ENCODE measurements at places on chromosomes 2 and 18.

GRCh38 chr2:224242561-224242960, 159.3 kb downstream of the FAM124B start:
- DNase-seq: no peak

DNA sequence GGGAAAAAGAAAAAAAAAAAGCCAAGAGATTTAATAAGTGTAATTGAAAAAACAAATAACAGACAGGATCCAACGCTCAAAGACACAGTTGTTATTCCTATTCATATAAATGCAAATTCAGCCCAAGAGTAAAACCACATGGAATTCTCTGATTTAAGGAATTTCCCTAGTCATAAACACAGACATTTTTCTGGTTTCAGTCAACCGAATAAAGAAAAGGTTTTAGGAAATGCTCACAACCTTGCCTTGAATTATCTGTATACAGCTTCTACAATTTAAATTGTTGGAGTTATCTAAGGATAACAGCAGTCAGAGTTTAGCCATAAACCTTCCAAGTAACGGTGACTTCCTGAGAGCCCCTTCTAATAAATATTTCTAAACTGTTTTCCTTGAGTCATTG, 122.7 kb downstream of the VWC2L start:
- no peak for DNase-seq

- no peak for DNase-seq
These were observed 68.9 kb upstream of the CAB39 start for GRCh38 chr2:230643576-230644291.

DNA sequence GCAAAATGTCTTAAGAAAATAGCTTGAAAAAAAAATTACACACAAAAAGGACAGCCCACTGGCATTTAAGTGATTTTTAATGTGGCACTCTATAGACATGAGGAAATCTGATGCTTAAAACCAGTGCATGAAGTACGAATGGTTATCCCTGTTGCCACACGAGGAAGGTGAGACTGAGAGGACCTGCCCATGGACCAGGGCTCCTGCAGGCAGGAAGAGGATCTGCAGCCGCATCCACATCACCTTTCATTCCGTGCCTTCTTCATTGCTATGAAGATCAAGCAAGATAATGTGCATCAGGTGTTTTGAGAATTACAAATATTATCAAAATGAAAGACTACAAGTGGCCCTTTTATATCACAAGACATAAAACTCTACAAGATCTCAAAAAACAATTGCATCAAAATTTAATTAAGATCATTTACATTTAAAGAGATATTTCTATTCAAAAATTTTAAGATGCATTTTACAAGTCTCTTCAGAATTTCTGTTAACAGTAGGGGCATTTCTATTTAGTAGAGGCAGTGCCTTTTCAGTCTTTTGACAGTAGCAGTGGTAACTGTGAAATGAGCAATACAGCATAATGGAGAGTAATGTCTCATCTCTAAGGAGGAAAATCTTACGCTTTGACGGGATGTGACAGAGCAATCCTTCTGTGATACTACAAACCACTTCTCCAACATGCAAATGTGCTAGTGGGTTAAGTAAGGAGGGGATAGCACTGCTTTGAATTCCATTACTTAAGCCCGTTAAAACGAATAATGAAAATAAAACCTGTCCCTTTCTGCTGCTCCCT, 83.4 kb downstream of the SLC5A7 start:
- no peak for DNase-seq

- no peak for DNase-seq
These were observed 122.2 kb downstream of the NCOA1 start for GRCh38 chr2:24613154-24613814.

GRCh38 chr2:83661711-83662110, 797.4 kb downstream of the SUCLG1 start:
- no peak for DNase-seq

DNA sequence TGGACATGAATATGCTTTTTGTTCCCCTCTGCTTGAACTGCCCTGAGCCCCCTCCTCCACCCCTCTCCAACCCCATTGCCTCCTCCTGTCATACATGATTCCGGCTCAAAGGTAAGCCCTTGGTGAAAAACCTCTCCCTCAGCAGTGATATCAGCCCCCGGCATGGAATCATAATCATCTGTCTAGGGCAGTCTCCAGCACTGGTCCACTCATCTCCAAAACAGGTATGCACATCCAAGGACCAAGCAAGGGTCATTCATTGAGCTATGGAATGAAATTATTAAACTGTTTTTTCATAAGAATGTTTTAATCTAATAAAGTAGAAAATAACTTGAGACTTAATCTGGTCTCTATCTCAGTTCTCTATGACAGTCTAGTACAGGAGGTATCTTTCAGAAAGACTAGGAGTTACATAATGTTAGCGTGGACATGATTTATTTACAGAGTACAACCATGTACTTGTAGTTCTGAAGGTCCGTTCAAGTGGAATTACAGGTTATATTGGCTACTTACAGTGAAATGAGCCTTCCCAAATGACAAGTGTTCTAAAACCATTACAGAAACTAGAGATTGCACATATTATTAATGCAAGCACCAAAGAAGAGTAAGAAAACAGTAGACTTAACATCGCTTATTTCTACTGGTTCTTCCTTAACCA, 75.2 kb downstream of the ACVR1 start:
- DNase-seq: no peak

- no peak for DNase-seq
These were observed 28.2 kb downstream of the SFXN5 start for GRCh38 chr2:73043276-73043675.

- DNase-seq: no peak
These were observed 151.8 kb upstream of the SERPINE2 start for GRCh38 chr2:224190936-224191270.

- no peak for DNase-seq
These were observed 40.7 kb upstream of the PLEKHM3 start for GRCh38 chr2:208066016-208066415.

DNA sequence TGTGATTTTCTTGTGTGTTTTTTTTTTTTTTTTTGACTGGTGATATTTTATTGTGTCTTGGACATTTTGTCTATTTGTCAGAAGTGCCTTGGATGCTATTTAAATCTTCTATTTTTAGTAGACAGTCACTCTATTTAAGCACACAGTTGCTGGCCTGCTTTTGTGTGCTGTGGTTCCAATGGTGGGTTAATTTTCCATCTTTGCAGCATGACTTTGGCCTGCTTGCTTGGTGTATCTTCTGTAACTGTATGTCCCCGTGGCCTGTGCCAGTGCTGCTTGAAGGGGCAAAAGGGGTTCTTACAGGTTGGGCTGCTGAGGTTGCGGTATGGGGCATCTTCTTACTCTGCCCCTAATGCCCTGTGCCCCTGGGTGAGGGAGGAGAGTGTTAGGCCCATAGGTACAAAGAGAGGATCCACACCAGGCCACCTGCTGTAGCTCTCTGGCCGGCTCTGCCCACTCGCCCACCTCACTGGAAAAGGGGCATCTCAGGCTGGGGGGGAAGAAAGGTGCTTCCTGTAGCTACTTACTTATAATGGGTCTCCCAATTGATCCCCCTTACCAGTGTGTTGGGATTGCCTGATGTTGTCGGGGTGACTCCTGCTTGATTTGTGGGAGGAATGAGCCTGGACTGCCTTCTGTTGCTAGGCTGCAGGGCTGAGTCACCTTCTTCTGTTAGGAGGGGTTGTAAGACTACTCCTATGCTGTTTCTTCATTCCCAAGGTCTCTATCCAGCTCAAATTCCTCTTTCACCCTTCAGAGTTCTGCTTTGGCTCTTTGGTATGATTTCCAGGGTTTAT, 490.0 kb upstream of the HS6ST1 start:
- DNase-seq: no peak

DNA sequence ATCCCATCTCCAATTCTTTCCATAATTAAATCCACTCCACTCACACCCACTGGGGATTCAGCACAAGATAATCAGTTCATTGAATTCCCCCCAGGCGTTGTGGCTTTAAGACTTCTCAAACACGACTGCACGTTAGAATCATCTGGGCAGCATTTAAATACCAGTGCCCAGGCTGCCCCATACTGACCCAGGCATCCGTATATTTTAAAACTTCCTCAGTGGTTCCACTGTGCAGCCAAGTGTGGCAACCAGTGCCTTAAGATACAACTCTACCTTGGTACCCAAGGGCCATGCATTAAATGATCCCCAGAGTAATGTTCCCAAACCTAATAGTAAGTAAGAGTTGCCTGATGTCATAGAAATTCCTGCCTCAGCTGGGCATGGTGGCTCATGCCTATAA, 54.3 kb upstream of the BZW1 start:
- no peak for DNase-seq

- no peak for DNase-seq
These were observed 929 bp upstream of the CREG2 start for GRCh38 chr2:101388232-101388631.

DNA sequence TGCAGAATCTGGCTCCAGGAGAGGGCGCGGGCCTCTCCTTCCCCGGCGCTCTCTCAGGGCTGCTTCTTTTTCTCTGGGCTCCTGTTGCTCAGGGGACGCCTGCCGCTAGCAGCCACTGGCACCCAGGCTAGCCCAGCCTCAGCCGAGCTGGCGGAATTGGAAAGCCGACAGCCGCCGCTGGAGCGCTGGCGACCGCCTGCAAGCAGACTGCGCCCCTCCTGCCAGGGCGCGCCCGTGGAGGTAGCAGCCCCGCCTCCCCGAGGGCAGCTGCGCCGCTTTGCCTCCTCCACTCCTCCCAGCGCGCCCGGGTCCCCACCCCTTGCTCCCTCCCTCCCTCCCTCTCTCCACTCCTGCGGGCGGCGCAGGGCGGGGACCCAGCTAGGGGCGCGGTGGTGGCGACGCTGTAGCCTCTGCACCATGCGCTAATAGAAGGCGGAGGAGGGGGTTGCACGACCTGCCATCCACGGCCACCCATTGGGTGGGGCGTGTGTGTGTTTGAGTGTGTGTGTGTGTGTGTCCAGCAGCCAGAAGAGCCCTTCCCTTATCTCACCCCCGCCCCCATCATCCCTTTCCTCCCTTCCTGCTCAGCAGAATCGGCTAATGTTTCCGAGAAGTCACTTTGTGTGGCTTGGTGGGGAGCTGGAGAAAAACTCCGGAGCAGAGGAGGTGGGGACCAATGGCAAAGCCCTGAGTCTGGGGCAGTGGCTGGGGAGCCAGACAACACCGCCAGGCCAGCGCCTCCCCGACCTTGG, at the start of gene SCN9A:
SCN9A (minus strand) TSS at position 209 of the 752 bp plus-strand sequence. CDS start 64,188 bp downstream, outside the sequence.
- DNase-seq: peak; percentile 24

GRCh38 chr18:76842837-76843530, 20.6 kb downstream of the ZNF236 start:
- no peak for DNase-seq

- DNase-seq: no peak
These were observed 12.2 kb downstream of the BIN1 start for GRCh38 chr2:127094509-127095366.

- no peak for DNase-seq
These were observed 403.3 kb upstream of the NETO1 start for GRCh38 chr18:73270920-73271634.

DNA sequence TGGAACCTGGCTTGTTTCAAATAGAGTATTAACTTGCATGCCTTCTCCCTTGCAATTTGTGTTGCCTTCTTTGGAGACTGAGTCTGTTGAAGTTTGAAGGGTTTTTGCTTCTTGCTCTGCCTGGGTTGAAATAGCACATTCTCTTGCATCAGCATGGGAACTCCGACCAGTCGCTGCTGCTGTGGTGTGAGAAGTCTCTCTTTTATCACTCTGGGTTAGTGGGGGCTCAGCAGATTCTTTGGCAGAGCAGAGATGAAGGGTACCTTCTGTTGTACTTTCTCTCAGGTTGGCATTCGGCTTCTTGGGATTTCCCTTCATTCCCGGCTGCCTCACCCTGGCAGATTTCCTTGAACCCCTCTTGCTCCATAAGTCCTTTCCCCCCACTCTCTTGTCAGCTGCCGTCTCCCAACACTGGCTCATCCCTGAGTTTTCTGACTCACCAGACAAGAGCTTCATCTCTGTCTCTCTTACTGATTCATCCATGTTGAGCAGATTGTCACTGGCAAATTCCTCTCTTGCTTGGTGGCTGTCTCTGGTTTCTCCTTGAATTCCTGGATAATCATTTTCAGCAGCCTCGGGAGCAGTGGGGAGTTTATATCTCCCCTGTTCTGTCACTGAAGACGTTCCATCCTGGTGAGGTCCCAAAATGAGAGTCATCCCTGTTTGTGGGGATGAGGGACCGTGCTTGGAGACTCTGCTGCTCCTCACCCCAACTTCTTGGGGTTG, 49.9 kb downstream of the ALPK2 start:
- no peak for DNase-seq

GRCh38 chr18:68665628-68666027, 49.3 kb downstream of the TMX3 start:
- no peak for DNase-seq

DNA sequence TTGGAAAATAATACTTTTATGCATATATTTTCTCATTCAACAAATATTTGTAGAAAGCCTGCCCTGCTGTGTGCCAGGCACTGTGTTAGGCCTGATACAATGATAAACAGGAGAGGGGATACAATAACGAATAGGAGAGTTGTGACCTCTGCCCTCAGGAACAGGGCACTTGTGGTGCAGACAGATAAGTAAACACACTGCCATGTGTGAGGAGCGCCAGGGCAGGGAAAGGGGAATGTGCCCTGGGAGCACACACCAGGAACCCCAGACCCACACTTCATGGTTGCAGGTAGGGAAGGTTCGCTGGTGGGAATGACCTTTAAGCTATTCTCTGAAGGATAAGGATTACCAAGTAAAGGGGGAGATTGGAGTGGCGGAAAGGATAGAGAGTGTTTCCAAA, 42.2 kb upstream of the DSC1 start:
- DNase-seq: no peak

DNA sequence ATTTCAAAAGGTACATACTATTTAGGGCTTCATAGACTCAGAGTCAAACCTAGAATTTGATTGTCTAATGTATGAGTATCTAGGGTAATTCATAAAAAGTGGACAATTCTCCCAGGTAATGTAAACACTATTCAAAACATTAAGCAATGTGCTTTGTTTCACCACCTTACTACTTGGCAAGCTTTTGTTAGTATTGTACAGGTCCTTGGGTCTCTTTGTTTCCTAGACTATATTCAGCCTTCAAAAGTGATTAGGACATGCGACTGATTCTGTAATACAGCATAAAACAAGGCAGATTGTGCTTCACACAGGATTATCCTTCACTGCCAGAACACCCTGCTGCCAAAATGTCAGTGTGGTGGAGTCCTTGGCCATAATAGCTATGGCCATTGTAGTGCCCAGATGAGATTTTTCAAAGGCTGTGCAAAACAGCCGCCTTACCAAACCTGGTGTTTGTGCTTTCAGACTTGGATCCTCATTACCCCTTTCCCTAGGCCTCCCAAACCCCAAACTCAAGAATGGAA, 90.1 kb upstream of the CAVIN2 start:
- peak; percentile 82 for DNase-seq

- DNase-seq: no peak
These were observed at the start of gene SLC30A3 for GRCh38 chr2:27262379-27263286. TSS of gene SLC30A3 (minus strand) at chr2:27263047. CDS start at chr2:27262906, 141 bp downstream.

DNA sequence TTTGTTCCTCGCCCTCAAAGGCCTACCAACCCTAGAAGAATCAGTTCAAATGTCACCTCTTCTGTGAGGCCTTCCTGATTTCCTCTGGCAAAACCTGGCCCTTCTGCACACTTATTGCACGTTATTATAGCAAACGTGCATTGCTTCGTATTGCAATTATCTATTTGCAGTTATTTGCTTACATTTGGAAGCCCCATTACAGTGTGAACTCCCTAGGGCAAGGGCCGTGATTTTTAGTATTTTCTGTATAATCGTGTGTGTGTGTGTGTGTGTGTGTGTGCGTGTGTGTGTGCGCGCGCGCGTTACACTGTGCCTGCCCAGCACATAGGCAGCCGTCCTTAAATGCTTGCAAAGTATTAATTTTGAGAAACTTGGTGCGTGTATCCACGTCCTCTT, 460 bp upstream of the SEMA4F start:
- DNase-seq: no peak
